ENCODE measurements at places on chromosomes 7 and 10. TPM values are rescaled to one million over a fixed set of nuclear protein-coding genes. Genes with fewer than 3 reads are reported as not detected.

The AMZ1 gene
- 0.73 TPM for polyA plus RNA-seq

- H3K36me3 ChIP-seq, result no peaks in the 10 kb centered on the region
- no peaks in the 10 kb centered on the region for H3K27me3 ChIP-seq
- H3K4me1 ChIP-seq, result no peaks in the 10 kb centered on the region
- no peak overlapping the region for H3K4me3 ChIP-seq
- H3K27ac ChIP-seq, result no peak overlapping the region
Measured at GRCh38 chr7:40489844-40490602, 355.2 kb downstream of the SUGCT start.

DNA sequence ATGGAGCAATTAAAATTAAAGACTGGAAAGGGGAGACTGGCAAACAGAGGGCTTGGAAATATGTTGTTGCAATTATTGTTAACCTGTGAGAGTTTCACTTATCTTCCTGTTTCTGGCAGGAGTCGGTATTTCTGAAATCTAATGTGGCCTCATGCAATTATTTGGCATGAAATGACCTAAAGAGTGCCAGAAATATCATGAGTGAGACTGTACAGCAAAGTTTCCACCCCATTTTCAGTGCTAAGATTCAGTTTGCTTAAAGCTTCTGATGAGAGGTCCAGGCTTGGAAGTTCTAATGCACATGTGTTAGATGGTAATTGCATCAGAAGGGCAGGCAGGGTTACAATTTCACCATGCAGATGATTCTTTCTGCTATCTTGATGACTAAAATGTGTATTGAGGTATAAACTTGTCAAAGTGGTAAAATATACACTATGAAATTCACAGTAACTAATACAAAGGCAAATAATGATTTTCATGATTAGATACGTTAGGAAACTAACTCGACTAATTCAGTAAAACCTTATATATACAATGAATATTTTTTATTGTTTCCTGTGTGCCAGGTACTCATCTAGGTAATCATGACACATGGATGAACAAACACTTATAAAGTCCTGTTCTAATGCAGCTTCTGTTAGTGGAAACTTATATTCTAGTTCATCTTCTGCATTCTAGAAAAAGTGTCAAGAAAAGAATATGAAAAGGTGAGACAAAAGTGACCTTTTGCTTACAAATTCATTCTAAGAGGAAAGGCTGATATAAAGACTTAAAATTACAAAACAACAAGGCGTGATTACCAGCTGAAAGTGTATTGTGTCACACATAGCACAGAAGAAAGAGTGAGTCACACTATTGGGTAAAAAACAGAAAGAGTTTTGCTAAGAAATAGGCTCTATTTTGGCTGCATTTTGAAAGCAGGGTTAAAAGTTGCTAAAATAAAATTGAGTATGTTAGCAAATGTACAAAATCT lies 533.4 kb upstream of the SEMA3D start:
- no peak for DNase-seq
- no peaks in the 10 kb centered on the region for H3K36me3 ChIP-seq
- no peak overlapping the region for H3K27ac ChIP-seq
- no peaks in the 10 kb centered on the region for H3K4me1 ChIP-seq

DNA sequence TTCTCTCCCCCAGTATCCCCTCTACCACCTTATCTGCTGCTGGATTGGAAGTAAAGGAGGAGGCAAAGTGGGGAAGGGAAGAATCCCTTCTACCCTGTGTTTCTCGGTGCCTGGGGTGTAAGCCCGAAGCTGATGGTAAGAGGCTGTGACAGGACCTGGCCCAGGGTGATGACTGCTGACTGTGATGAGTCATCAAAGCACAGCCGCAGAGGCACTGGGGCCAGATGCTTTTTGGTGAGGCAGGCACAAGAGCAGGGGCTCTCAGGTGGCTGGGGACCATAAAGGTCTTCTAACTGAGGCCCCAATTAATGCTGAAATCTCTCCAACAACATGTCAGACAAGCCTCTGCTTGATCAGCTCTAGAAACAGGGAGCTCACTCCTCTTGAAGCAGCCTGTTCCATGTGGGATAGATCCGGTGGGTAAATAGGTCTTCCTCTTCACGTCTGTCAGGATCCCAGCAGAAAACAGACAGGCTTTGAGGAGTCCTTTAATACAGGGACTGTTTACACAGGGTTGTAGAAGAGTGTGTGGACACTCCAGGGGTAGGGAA lies 86.1 kb upstream of the PCBD1 start:
- no peak for DNase-seq
- H3K27me3 ChIP-seq, result no peaks in the 10 kb centered on the region
- H3K4me3 ChIP-seq, result no peak overlapping the region
- no peaks in the 10 kb centered on the region for H3K36me3 ChIP-seq
- no peak overlapping the region for H3K27ac ChIP-seq

DNA sequence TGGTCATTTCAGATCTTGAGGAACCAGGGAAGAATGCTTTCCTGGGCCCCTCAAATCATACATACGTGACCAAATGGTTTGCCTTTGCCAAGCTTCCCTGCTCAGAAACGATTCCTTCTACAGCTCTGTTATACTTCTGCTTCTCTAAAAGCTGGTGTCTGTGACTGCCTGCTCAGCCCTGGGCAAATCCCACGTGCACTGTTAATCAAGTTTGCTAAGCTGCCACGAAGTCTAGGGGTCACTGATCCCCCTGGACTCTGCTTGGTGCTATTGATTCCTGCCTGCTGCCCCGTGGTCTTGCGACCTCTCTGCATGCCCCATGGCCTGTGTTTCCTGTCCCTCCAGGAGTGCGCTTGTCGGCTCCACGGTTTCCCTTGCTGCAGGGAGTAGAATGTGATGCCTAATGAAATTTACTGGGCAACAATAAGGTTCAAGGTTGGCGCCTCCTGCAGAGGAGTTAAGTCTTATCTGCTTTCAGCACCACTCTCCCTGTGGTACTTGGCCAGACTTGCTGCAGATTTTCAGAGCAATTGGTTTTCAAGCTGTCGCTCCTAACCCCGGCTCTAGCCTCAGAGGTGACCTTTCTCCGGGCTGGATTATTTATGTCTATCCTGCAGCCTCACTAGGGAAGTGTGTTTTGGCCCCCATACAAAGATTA lies 201.6 kb upstream of the FZD8 start:
- H3K27ac ChIP-seq, result no peak overlapping the region
- H3K4me1 ChIP-seq, result no peaks in the 10 kb centered on the region
- H3K27me3 ChIP-seq, result no peaks in the 10 kb centered on the region
- no peak overlapping the region for H3K4me3 ChIP-seq
- no peak for DNase-seq

GRCh38 chr10:88676283-88677060 lies 12.2 kb downstream of the LIPF start:
- no peaks in the 10 kb centered on the region for H3K4me1 ChIP-seq
- H3K36me3 ChIP-seq, result no peaks in the 10 kb centered on the region
- no peak for DNase-seq
- no peak overlapping the region for H3K27ac ChIP-seq
- no peaks in the 10 kb centered on the region for H3K27me3 ChIP-seq
- H3K4me3 ChIP-seq, result no peak overlapping the region

DNA sequence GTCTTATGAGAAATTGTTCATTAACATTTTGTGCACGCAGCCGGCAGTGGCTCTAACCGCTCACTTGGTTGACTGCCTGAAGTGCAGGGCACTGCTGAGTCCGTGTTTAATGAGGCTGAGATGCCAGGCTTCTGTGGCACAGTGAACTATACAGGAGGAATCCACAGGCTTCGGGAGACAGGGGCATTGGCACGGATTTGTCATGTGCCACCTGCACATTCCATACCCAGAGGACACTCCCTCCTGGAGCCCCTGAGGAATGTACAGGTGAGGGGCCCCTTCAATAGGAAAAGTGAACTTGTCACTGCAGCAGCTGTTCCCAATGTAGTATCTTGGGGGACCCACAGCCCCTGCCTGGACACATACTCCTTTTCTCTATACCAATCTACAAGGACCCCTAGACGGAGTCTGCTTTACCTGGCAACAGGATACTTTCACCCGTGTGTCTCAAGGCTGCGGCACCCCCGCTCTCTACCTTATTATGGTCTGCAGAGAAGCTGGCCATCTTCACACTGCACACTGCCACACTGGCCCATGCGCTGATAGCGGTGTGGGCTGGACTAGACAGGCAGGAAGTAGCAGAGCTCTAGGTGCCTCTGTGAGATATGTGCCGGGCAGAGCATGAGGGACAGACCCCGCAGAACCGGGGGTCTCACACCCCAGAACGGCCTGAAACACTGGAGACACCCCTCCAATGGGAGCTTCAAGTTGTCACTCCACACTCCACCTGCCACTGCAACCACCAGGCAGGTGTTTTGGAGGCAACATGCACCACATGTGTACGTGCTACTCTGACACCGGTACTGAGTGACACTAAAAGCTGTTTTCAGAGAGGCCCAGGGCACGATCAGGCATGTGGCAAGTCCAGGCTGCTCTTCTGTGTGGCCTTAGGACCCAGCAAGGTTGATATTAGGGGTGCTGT lies 71.4 kb upstream of the RHEB start:
- no peaks in the 10 kb centered on the region for H3K27me3 ChIP-seq
- no peaks in the 10 kb centered on the region for H3K36me3 ChIP-seq
- peaks cover 16% of the 10 kb centered on the region for H3K4me1 ChIP-seq
- H3K27ac ChIP-seq, result no peak overlapping the region
- DNase-seq, result no peak

DNA sequence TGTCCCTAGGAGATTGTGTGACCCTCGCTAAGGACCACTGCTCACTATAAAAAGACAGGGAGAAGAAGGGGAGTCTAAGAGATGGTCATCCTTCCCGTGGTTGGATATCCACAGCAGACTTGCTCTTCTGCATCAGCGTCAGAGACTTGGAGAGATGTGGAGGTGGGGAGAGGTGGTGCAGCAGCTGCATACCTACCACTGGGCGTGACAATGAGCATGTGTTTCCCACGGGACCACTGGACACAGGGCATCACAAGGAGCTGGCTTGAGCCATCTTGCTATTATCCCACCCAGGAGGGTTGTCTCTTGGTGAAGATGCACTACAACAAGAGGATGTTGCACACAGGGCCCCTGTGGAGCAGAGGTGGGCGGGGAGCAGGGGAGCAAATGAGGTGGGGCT lies 18.8 kb upstream of the ANKRD1 start:
- DNase-seq, result no peak
- H3K27me3 ChIP-seq, result no peaks in the 10 kb centered on the region
- H3K36me3 ChIP-seq, result no peaks in the 10 kb centered on the region
- H3K4me1 ChIP-seq, result no peaks in the 10 kb centered on the region

The KIAA1549 gene
- 0.03 TPM for polyA plus RNA-seq

- no peaks in the 10 kb centered on the region for H3K4me1 ChIP-seq
- no peaks in the 10 kb centered on the region for H3K27me3 ChIP-seq
- H3K4me3 ChIP-seq, result no peak overlapping the region
- DNase-seq, result no peak
- peaks cover 13% of the 10 kb centered on the region for H3K36me3 ChIP-seq
Measured at GRCh38 chr7:2172311-2173188, 60.2 kb downstream of the MAD1L1 start.

The TMEM139 gene
- 0.12 TPM for polyA plus RNA-seq

GRCh38 chr10:111203615-111204014 lies 126.8 kb downstream of the ADRA2A start:
- no peak for DNase-seq
- no peak overlapping the region for H3K27ac ChIP-seq
- H3K36me3 ChIP-seq, result no peaks in the 10 kb centered on the region
- no peaks in the 10 kb centered on the region for H3K4me1 ChIP-seq

The IFIT2 gene
- 3.6 TPM for polyA plus RNA-seq

The VSTM2A gene
- polyA plus RNA-seq, result not detected

DNA sequence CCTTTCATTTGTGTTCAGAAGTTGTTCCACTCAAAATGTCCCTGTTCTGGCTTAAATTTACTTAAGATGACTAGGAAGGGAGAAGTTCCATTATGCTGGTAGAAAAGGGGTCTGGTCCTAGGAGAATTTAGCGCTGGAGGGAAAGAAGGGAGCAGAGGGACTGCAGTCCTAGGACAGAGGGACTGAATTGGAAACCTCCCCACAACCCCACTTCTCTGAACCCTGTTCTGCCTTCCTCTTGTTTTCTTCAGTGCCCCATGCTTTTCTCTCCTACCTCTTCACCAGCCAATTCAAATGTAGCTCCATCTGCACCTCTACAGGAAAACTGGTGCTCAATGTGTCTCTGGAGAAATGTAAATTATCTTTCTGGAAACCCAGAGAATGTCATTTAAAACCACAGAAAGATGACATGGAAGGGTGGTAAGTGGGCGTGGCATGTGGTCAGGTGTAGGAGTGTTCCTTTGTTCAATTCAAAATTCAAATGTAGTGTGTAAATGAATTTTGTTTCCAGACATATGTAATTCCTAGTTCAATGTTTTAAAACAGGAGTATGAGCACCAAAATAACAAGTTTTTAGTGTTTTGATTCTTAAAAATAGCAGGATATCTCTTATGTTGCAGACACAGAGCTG lies 24.0 kb upstream of the RHOBTB1 start:
- no peak overlapping the region for H3K4me3 ChIP-seq
- H3K4me1 ChIP-seq, result no peaks in the 10 kb centered on the region
- H3K27me3 ChIP-seq, result no peaks in the 10 kb centered on the region
- no peak overlapping the region for H3K27ac ChIP-seq
- no peaks in the 10 kb centered on the region for H3K36me3 ChIP-seq
- no peak for DNase-seq

DNA sequence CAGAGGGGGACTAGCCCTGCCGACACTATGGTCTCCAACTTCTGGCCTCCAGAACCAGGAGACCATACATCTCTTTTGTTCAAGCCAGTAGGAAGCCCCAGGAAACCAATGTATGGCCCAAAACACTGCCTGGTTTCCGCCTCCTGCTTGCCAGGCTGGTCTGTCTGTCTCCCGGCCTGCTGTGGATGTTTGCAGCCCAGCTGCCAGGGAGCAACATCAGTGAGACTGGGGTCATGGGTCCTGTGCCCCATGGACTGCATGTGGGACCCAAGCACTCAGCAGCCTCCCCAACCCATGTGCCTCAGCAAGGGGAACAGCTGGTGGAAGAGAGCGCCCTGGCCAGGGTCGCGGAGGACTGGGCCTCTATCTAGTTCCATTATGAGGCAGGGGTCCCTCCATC lies 33.4 kb upstream of the NUB1 start:
- H3K4me3 ChIP-seq, result no peak overlapping the region
- no peaks in the 10 kb centered on the region for H3K36me3 ChIP-seq
- H3K27ac ChIP-seq, result no peak overlapping the region

The WDR91 gene
- polyA plus RNA-seq, result 31.6 TPM

GRCh38 chr7:11931307-11931706 lies 99.3 kb upstream of the THSD7A start:
- no peak overlapping the region for H3K4me3 ChIP-seq
- no peak for DNase-seq
- H3K27ac ChIP-seq, result no peak overlapping the region
- no peaks in the 10 kb centered on the region for H3K36me3 ChIP-seq
- H3K4me1 ChIP-seq, result no peaks in the 10 kb centered on the region
- no peaks in the 10 kb centered on the region for H3K27me3 ChIP-seq

GRCh38 chr7:3089493-3089892 lies 45.8 kb upstream of the CARD11 start:
- peaks cover 33% of the 10 kb centered on the region for H3K4me1 ChIP-seq
- no peaks in the 10 kb centered on the region for H3K27me3 ChIP-seq
- peak; percentile 33 for DNase-seq
- no peak overlapping the region for H3K4me3 ChIP-seq

The SFTPA2 gene
- polyA plus RNA-seq, result not detected

GRCh38 chr10:43419997-43420368 lies 11.0 kb upstream of the HNRNPF start:
- H3K27ac ChIP-seq, result peak overlapping the region; percentile 90
- no peak for DNase-seq
- H3K36me3 ChIP-seq, result no peaks in the 10 kb centered on the region

- no peak overlapping the region for H3K4me3 ChIP-seq
- no peaks in the 10 kb centered on the region for H3K27me3 ChIP-seq
- DNase-seq, result no peak
- no peaks in the 10 kb centered on the region for H3K36me3 ChIP-seq
- no peak overlapping the region for H3K27ac ChIP-seq
Measured at GRCh38 chr10:111439034-111439842, 362.4 kb downstream of the ADRA2A start.

The PVRIG gene
- polyA plus RNA-seq, result 6.7 TPM
